Stimulated activated CD4-positive, alpha-beta T cell treated with anti-CD3 and anti-CD28 coated beads, Interleukin-1b, Interleukin-23, amount 100 ng/mL, for 24 hours (primary cell): ENCODE measurements at places on chromosomes 1 and 21.

GRCh38 chr1:110875216-110875731 lies 2.3 kb downstream of the CD53 start:
- no peak for DNase-seq

DNA sequence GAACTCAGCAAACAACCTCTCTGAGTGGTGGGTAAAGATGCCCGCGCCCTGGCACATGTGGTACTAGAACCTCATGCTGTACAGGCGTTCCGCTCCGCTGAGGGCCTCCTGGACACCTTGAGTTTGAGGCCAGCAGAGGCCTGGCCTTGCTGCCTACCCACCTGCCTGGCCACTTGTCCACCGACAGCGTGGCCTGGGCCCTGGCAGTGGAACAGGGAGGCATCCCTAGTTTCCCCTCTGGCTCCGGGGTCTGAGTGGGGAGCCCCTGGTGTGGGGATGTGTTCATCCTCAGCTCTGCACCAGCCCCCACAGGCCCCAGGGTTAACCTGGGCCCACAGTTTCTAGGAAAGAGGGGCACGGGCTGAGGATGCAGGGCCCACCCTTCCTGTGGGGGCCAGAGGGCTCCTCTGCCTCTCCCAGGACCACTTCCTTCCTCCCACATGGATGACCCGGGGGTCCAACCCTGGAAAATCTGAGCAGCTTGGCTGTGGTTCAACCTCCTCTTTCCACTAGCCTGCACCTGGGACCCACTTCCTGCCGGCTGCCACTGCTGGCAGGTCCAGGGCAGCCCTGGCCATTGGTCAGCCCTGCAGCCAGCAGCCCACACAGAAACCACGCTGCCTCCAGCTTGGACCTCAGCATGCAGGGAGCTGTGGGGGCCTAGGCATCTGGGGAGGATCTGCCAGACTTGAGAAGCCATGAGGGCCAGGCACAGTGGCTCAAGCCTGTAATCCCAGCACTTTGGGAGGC lies 53.3 kb upstream of the COL18A1 start:
- no peak for DNase-seq

DNA sequence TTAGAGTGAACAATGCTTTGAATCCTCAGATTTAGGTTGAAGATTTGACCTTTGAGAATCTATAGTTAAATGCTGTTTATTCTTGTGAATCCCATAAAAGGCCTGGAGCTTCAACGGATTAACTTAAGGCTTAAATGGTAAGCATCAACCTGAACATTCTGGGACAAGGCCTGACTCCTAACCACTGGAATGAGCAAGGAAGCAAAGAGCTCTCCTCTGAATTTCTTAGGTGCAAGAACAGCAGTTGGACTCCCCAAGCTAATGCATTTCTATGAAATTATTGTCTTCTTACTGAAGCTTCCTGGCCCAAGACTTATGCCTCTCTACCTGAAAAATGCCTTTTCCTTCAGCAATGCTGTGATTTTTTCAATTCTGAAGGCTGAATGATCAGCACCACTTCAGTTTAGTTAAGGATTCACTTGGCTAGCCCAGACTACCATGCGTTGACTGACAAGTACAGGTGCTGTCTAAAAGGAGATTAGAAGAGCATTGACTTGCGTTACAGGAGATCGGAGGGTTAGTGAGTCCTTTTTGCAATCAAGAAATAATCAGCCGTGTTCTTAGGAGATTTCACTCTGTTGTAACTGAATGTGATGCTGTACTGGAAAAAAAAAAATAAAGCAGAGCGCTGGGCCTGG lies 178.5 kb downstream of the ZC3H11B start:
- DNase-seq, result no peak

GRCh38 chr1:230220478-230220877 lies 153.4 kb downstream of the GALNT2 start:
- DNase-seq, result no peak

GRCh38 chr1:95057351-95057750 lies 15.4 kb downstream of the ALG14 start:
- no peak for DNase-seq

GRCh38 chr1:226738421-226738994 lies 574 bp downstream of the ITPKB start:
- DNase-seq, result no peak

- no peak for DNase-seq
These were observed 30.5 kb downstream of the KRTAP10-1 start for GRCh38 chr21:44509539-44509938.

GRCh38 chr1:184941735-184942134 lies 32.6 kb downstream of the NIBAN1 start:
- DNase-seq, result no peak

- DNase-seq, result no peak
These were observed 2.1 kb downstream of the HLCS start for GRCh38 chr21:36964398-36964797.

DNA sequence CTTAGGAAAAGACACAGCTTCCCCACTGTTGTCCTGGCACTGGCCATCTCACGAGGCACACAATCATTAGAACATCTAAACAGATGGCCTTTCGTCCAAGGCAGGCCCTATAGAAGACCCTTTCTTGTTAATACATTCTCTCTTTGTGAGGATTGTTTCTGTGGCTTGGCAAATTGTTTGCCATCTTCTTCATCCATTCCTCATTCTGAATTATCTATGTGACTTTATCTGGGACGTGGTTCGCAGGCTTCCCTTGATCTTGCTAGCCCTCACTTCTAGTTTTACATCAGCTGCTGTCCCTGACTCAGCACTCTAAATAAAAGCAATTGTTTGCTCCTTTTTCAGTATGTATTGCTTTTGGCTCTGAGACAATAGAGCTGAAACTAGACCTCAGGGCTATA lies 101.1 kb upstream of the ZC3H11B start:
- no peak for DNase-seq

DNA sequence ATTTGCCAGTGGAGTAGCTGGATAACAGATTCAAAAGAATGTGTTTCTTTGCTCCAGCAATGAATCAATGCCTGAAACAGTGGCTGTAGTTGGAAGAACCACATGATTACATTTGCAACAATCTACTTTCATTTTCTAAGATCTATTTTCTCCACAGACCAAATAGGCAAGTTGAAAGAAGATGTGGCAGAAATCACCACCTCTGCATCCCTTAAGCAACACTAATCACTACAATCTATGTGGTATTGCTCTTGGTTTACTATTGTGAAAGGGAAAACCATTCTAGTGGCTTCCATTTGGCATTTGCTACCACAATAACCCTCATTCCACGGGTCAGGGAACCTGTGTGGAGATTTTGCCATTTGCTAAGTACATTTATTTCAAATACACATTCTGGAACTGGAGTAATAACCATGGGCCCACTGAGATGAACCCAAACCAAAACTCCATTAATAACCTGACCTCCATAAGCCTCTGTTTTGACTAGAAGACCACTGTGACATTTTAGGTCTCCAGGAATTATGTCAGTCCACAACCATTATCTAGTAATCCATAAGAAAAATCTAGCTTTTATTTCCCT lies 66.3 kb downstream of the C1orf185 start:
- no peak for DNase-seq

DNA sequence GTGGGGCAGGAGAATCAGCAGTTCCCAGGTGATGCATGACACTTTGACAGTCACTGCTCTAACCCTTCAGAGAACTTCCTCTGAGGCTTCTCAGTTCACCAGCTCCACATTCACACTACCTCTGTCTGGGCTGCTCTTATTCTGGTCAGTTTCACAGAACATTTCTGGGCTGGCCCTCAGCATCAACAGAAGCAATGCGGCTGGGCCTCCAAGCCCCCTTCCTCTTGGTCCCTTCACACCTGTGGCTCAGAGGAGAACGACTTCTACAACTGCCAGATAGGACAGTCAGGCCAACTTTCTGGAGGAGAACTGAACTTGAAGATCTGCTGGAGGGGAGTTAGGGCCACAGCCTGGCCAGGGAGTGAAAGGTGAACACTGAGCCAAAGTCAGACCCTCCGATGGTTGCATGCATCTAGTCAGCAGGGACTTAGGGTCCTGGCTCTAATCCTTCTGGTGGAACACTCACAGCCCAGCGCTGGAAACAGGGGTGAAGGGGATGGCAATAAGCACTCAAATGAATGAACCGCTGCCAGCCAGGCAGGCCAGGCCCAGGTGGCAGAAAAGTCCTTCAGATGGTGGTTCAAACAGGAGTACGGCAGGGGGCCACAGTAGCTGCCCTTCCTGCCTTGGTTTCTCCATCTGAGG lies 274.1 kb downstream of the FOXD2 start:
- no peak for DNase-seq

GRCh38 chr1:64967381-64967780 lies 1.0 kb upstream of the JAK1 start:
- no peak for DNase-seq

- DNase-seq, result no peak
These were observed 7.3 kb upstream of the ANKRD13C start for GRCh38 chr1:70361727-70362398.

- no peak for DNase-seq
These were observed 59.9 kb upstream of the FBXO28 start for GRCh38 chr1:224054012-224054411.

GRCh38 chr1:111084999-111085398 lies 54.9 kb downstream of the DRAM2 start:
- DNase-seq, result no peak

DNA sequence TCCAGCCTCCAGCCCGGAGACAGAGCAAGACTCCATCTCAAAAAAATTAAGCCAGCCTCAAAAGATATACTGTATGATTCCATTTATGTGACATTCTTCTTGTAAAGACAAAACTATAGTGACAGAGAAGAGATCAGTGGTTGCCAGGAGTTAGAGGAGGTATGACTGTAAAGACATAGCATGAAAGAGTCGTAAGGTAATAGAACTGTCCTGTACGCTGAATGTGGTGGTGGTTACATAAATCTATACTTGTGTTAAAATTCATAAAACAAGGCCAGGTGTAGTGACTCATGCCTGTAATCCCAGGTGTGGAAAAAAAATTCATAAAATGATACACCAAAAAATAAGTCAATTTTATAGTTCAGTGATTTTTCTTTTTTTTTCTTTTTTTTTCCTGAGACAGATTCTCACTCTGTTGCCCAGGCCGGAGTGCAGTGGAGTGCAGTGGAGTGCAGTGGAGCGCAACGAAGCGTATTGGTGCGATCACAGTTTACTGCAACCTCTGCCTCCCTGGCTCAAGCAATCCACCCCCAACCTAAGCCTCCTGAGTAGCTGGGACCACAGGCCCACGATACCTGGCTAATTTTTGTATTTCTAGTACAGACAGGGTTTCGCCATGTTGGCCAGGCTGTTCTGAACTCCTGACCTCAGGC lies 84.9 kb upstream of the CXADR start:
- no peak for DNase-seq

GRCh38 chr1:91980663-91981062 lies 31.5 kb downstream of the BRDT start:
- no peak for DNase-seq

- DNase-seq, result no peak
These were observed 24.1 kb upstream of the TTF2 start for GRCh38 chr1:117036018-117036461.

DNA sequence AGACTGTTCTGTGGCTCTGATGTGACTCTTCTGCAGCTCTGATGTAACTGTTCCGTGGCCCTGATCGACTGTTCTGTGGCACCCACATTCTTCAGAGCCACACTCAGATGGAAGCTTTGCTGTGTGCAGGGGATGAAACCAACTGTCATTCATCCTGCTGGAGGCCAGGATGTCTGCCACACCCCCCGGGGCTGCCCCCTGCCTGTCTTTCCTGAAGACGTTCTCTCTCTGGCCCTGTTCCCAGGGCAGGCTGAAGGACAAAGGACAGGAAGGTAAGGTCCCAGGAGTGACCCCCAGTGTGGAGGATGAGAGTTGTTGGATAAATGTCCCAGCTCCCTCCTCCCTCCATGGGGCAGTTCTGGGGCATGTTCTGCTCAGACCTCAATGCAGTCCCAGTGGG lies 29.4 kb upstream of the UMODL1 start:
- DNase-seq, result no peak

- DNase-seq, result peak; percentile 2
These were observed 29.2 kb upstream of the OR2B11 start for GRCh38 chr1:247487057-247487456.

DNA sequence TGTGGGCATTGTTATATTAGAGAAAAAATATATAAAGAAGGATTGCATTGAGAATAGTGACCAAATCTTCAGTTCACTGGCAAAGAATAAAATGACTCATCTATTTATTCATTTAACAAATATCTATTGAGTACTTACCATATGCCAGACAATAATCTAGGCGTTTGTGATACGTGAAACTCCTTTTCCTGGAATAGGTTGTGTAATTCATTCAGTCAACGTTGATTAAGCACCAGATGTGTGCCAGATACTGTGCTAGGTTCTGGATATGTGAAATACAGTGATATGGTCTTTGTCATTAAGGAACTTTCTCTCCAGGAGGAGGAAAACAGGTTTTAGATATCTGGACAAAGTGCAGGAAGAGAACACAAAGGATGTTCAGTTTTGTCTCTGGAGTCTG lies 344.5 kb downstream of the RWDD3 start:
- DNase-seq, result no peak

DNA sequence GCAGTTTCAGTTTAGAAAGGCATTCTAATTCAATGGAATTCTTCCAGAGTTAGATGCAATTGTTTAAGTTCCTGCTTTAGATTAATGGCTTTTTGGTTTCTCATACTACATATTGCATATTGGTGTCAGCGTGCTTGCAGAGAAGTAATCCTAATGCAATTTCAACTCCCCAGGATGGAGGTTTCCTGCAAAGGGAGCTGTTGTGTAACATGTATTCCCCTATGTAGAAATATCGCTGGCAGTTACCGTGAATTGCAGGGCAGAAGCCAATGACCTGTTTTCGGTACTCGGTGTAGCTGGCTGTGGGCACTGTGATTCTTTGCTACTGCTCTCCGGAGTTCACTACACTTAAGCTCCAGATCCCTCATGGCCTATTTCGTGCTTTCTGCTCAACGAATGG lies 256.1 kb upstream of the PTBP2 start:
- DNase-seq, result no peak

DNA sequence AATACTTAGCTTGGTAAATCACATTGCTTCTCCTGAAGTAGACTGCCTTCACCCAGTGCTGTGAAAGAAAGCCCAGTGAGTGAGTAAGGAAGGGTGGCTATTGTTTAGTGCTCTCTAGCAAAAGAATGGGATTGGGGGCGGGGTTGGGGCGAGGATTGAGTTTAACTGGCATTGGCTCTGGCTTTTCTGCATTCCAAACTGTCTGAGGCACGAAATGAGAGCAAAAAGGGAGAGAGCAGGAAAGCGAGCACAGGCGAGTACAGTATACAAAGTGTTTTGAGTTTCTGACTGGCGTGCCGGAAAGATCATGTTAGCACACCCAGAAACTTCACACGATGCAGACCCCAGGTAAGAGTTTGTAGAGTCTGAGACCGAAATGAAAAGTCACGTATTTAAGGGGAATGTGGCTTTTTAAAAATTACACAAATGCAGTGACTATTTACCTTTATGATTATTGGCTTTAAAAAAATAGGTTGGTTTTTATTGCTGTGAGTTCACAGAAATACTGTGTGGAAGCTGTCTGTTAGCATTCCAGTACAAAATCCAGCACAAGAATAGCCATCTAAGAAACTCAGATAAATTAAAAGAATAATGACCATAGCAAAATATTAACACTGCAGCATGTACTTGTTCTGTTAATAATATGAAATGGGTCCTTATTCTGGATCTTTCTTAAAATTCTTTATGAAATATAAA lies 155.4 kb downstream of the CLEC20A start:
- no peak for DNase-seq
